Effector CD4-positive, alpha-beta T cell (primary cell): ENCODE measurements at places on chromosomes 2 and 18.

GRCh38 chr2:165624470-165624800, 154.9 kb downstream of the CSRNP3 start:
- no peak for DNase-seq

GRCh38 chr2:29123617-29124349, 8.6 kb downstream of the CLIP4 start:
- no peak for DNase-seq

DNA sequence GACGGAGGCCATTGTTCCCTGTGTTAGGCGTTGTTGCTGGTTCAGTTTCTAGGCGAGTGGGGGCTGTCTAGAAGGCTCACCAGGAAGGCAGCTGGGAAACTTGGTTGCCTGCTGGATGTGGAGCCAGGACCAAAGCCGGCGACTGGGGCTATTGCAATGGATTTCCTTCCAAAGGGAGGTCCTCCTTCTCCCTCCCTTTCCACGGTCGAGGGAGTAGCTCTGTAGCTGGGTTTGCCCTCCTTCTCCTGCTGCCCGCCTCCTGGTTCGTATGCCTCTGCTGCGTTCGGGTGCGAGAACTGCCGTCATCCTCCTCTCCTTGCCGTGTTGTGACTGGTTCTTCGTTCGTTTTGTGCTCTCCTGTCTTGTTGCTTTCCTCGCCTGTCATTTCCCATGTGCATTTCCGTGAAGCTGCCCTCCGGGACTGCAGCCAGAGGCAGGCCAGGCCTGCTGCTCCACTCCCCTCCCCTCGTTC, 203.4 kb downstream of the NEDD4L start:
- DNase-seq, result no peak

DNA sequence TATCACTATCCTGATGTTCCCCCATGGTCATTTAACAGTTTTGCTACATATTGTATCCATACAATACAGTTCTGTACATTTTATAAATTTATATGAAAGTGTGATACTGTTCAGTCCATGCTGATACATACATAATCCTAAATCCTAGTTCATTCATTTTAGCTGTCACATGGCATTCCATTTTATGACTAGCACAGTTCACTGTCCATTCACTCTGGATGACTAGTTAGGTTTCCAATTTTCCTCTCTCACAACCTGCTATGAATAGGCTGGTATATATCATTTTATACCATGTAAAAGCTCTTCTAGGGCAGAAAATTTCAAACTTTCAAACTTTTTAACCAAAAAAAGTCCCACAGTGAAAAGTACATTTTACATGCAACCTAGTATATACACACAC, 15.2 kb downstream of the SMAD2 start:
- DNase-seq, result no peak

GRCh38 chr18:11136241-11136640, 13.1 kb downstream of the PIEZO2 start:
- DNase-seq, result no peak

DNA sequence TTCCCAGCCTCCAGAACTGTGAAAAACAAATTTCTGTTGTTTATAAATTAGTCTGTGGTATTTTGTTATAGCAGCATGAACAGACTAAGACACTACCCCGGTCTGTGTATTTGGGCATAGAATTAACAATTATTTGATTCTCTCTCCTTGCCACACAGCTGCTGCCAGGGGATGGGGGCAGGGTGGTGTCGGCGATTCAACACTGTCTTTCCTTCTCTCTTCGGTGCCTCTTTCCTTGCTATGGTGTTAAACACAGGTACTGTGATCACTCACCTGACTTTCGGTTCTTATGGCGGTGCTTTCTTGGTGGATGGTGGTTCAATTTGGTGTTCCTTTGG, 50.8 kb upstream of the CTAGE1 start:
- no peak for DNase-seq

DNA sequence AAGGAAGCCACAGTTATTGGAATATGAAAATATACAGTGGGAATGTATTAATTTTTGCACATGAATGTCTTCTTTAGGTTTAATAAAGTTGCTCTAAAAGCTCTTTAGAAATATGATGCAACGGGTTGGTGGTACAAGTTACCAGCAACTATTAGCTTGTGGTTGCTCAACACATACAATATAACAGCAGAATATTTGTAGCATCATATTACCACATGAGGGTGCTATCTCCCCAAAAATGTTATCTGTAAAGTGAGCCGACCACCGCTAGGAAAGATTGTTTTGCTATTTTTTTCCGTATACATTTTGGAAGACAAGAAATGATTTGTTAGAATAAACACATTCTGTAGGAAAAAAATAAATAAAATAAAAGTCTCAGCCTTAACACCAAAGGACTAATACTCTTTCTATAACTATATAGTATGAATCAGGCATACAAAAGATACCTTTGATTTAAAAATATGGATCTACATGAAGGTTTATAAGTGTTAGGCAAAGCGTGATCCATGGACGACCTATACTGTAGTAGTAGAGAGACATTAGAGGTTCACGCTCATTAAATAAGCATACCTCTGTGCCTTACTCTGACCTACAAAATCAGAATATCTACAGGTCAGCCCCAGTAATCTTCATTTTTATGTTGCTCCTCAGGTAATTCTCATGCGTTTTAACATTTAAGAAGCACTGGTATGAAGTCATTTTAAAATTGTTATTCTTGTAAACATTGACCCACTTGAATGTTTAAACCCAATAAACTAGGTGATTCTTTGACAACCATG, 1110.6 kb upstream of the ACVR2A start:
- DNase-seq, result no peak

DNA sequence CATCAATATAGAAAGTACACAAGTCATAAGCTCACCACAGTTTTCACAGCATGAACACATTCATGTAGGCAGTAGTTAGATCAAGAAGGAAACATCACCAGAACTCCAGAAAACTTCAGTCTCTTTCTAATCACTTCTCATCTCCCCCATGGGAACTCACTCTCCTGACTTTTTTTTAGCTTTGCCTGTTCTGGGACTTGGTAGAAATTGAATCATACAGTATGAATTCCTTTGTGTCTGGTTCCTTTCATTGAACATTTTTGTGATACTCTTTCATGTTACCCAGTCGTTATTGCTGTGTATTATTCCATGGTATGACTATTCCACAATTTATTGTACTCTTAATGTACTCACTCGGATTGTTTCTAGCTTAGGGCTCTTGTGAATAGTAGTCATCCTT, 160.2 kb downstream of the TAF4B start:
- DNase-seq, result no peak

GRCh38 chr2:134308474-134309385, 54.9 kb downstream of the MGAT5 start:
- no peak for DNase-seq

DNA sequence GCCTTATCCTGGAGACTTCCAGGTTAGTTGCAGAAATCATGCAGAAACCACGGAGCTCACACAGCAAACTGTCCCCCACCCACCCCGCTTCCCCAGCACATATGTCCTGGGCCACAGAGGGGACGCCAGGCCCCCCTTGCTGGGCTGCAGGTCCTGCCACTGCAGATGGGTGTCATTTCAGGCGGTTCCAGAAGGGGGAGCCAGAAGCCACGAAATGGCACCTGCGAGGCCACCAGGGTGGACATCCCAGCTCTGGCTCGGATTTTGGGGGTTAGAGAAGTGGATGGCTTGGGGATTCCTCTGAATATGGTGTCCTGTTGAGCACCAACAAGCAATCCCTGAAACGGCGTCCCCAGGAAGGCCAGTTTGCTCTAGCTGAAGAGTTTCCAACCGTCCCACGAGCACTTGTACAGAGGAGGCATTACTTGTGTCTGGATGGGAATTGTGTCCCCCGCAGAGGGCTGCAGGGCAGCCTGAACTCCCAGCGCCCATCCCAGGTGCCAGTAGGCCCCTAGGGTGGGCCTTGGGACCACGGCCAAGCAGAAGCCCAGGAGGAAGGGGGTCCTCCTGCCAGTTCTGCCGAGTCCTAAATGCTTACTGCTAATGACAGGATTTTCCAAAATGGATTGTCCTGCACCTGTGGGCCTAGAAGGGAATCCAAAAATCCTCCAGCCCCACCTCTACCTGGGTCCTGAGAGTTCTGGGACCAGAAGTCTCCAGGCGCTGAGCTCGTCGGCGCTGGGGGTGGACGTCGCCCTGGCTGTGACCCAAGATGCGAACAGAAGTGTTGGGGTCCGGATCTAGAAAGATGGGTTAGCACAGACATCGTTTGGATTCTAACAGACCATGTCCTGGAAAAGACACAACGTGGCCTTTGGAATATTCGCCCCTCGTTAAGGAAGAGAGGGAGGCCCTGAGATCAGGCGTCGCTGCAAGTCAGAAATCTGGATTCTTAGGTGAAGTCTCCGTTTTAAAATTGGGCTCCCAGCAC, 14.6 kb upstream of the NFATC1 start:
- DNase-seq, result peak; percentile 65

GRCh38 chr2:137207030-137207429, 441.7 kb downstream of the THSD7B start:
- no peak for DNase-seq

- DNase-seq, result no peak
These were observed 73.2 kb downstream of the MAP4K4 start for GRCh38 chr2:101770726-101771125.

- no peak for DNase-seq
These were observed 5.2 kb downstream of the RETREG2 start for GRCh38 chr2:219183151-219183772.

GRCh38 chr2:30717081-30717650, 90.1 kb downstream of the CAPN13 start:
- no peak for DNase-seq

- no peak for DNase-seq
These were observed 678.0 kb downstream of the ZEB2 start for GRCh38 chr2:143841935-143842334.

DNA sequence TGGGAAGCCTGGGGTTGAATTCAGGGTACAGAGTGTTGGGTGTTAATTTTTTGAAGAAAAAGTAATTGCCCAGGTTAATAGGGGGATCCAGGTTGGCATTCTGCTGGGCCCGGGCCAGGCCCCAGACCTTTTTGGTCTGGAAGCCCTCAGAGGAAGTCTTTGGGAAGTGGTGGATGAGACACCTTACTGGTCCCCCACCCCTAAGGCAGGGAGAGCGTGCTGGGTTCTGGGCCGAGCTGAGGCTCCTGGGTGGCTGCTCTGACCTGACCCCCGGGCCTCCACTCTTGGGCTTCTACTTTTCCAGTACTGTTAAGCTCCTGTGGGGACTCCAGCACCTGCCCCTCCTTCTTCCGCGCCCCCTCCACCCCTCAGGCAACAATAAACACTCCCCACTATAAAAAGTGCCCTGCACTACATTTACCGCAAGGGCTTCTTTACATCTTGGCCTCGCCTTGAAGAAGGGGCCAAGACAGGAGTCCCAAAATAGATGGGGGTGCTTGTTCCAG, 753 bp upstream of the HOXD3 start:
- no peak for DNase-seq

DNA sequence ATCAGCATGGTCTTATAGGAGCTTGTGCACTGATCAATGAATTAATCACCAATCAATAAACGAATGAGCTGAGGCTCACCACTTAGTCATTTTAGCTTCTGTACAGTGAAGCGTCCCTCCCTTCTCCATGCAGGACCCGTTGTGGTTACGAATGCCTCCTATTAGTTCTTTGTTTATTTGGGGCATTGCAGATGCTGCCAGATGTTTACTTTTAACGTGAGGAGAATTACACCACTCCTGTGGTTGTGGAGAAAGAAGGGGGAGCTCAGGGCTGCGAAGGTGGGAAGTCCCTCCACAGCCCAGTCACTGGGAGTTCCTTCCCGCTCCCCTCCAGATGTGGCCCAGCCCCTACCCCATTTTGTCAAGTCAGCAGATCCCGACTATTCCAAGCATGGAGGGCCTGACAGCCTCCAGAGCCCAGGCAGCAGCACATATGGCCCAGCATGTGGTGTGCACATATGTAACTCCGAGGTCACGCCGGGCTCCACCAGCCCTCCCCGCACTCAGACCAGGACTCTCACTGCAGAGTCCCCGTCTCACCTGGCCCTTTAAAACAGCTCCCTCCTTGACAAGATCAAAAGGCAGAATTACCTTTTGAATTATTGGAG, 20.9 kb downstream of the PKDCC start:
- no peak for DNase-seq

- no peak for DNase-seq
These were observed 183.0 kb downstream of the NYAP2 start for GRCh38 chr2:225582355-225583116.

- no peak for DNase-seq
These were observed 253.3 kb upstream of the TANK start for GRCh38 chr2:160906878-160907277.

DNA sequence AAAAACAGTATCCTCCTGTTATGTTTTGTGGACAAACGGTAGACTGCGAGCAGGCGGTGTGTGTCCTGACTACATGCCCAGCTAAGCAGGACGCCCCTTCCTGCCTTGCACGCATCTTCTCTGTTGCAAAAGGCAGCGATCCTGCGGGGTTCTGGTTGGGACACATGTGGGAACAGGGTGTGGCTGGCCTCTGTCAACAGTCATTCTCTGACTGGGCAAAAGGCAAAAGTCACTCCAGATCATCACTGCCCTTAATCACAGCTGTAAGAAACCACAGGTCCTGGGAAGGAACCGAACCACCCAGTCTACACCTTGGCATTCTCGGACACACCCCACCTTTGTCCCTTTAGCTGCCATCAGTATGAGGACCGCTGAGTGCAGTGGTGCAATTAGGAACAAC, 44.3 kb upstream of the TMEM87B start:
- DNase-seq, result no peak

- no peak for DNase-seq
These were observed 332.9 kb upstream of the RBMS1 start for GRCh38 chr2:160826496-160826895.

DNA sequence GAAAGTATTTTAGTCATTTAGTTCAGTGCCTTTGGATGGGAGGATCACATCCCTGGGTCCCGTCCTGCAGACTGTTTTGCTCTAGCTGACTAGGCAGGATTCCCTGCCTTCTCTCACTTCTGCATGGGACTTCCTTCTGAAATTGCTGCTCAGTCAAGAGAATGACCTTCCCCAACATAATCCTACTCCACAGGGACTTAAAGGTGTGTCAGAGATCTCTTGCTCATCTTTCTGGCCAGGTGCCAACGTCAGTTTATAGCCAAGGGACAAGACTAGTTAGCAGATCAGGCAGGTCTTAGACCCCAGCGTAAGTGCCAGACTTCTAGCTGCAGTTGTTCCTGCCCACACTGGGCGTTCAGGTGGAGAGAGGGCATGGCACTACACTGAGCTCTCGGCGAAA, 9.5 kb upstream of the IL1B start:
- DNase-seq, result no peak

- no peak for DNase-seq
These were observed 113.3 kb downstream of the MAIP1 start for GRCh38 chr2:200068642-200069041.

DNA sequence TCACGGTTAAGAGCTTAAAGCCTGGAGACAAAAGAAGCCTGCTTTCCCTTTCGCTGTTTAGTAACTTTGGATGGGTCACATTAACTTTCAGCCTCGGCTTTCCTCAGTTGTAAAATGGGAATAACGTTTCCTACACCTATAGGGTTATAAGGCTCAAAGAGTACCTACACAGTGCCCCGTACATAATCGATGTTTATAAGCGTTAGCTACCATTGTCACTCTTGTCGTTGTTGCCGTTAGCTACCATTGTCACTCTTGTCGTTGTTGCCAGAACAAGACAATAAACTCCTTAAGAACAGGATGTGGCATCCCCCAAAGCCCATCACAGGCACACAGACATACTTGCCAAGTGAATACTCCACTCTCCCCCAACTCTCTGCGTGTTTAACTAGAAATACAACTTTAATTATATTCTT, 901 bp upstream of the MFSD6 start:
- peak; percentile 56 for DNase-seq

- no peak for DNase-seq
These were observed 694.7 kb downstream of the CBLN2 start for GRCh38 chr18:71849407-71849806.

GRCh38 chr2:152441961-152442360, 107.0 kb downstream of the FMNL2 start:
- DNase-seq, result no peak

GRCh38 chr2:119536211-119536610, 8.0 kb upstream of the CFAP221 start:
- no peak for DNase-seq
